ENCODE measurements at places on chromosomes 7 and 10.

- DNase-seq: no peak
These were observed 17.8 kb upstream of the ZKSCAN1 start for GRCh38 chr7:99997545-99998137.

DNA sequence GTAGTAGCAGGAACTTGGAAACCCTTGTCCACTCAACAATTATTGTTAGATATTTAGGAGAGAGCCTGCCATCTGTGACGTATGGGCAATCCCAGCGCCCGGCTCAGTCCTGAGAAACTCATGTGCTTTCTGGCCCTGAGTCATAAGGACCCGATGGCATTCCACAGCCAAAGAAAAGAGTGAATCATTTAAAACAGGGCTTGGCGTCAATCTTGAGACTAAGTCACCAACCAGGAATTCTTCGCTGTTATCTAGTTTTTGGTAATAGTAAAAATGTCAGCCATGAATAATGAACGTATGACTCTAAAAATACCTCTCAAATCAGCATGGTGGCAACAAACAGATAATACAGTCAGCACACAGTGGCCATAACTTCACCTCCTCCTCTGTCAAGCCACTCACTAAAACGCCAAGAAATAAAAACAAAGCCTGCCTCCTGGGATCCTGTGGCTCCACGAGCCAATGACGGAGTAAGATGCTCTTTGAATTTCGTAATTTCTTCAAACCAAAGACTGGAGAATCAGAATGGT is 140.8 kb downstream of the ADAM12 start:
- peak; percentile 99 for DNase-seq

- no peak for DNase-seq
These were observed 7.4 kb upstream of the PFKFB3 start for GRCh38 chr10:6195376-6195775.

DNA sequence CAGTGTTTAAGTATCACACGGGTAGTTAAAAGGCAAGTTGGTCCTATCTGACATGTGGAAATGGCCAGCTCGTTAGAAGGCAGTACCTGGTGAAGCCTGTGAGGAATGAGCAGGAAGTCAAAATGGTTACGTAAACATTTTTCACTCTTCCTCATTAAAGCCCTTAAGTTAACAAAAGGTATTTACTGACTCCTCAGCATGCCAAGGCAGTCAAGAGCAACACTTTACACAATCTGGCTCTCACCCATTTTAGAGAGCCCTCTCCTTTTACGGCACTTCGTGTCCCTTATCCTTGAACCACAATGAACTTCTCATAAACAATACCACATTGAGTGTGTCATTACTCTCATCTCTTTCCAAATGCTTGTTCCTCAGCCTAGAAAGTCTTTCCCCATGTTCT is 11.0 kb upstream of the RSBN1L start:
- no peak for DNase-seq

GRCh38 chr10:530717-531116 is 158.8 kb downstream of the DIP2C start:
- DNase-seq: no peak

DNA sequence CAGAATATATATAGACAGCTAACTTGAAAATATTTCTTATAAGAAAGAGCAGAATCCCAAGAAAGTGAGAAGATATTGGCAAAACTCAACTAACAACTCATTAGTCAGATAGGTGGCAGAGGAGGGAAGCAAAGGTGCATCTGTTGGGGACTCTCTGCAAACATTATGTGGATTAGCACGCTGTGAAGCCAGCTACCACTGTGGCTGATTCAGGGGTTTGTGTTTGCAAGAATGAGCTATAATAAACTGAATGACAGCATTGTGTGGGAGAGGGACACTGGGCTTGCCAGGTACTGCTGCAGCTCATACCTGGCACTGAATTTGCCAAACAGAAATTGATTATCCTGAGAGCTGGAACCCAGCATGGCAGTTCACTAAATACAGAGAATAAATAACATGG is 170.3 kb upstream of the MINDY3 start:
- DNase-seq: no peak

DNA sequence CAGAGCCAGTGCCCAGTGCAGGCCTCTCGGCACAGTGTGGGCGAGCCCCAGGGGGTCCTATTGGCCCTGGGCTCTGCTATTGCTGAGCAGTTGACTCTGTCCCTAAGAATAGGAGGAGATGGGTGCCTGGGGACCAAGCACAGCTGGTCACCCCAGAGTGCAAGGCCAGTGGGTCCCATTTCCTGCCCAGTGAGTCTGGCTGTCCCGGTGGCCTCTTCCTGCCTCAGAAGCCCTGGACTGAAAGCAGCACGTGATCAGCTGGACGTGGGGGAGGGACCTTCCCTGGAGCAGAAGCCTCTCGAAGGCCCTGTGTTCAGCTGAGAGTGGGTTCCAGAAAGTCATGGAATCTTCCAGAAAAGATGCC is 42.0 kb downstream of the PWWP2B start:
- DNase-seq: no peak

- peak; percentile 72 for DNase-seq
These were observed 124.5 kb upstream of the FAM20C start for GRCh38 chr7:67661-68395.

GRCh38 chr10:45058992-45059561 is 58.4 kb downstream of the ZNF22 start:
- no peak for DNase-seq

DNA sequence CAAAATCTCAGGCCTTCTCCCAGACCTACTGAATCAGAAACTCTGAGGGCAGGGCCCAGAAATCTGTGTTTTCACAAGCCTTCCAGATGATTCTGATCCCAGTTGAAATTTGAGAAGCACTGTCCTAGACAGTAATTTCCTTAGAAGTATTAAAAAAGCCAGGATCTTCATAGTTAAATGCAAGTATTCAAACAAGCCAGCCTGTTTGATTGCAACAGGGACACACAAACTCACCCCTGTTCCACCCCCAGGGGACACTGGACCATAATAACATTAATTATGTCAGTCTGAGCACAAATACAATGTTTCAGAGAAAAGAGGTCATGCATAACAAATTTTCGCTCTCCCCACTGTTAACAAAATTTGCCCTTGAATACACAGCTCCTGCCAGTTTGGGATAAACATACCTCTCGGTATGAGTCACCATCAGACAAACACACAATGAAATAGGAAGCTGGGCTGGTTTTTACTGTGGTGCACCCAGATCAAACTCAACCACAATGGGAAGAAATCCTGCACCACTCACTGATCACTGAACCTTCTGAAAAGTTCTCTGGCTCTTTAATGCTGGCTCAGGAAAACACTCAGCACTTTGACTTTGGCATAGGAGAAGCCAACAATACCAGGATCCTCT is 34.3 kb downstream of the ABLIM1 start:
- peak; percentile 93 for DNase-seq

DNA sequence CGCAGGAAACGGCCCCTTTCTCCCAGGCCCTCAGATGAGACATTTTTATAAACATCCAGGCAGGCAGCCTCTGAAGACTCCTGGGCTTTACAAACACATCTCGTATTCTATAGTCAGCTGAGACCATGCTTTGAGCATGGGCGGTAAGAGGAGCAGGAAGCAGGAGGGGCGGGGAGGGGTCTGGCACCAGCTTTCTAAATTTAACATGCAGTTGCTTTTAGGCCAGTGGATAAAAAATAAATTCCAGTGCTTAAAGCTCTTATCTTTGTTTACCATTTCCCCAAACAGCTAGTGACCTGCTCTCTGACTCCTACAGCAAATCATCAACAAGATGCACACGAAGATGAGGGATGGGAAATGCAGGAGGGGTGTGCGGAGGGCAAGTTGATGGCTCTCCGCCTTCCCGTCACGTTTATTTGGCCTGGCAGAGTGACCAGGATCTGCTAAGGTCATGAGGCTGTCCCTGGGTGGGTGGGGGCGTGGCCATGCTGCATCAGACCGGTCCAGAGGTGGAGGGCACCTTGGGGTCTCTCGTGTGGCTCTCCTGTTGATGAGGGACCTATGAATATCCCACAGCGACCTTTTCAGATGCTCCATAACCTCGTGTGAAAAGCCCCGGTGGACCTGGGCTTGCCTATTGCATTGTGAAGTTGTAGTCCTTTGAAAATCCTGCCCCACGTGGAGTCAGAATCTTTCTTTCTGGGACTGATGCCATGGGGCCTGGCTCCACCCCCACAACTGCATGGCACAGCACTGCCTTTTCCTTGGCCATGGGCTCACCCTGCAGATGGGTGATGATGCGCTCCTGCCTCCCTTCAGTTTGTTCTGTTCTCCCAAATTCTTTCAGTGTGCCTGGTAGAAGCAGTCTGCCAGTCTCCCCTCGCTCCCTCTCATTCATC is 67.5 kb downstream of the PARP12 start:
- DNase-seq: peak; percentile 67

DNA sequence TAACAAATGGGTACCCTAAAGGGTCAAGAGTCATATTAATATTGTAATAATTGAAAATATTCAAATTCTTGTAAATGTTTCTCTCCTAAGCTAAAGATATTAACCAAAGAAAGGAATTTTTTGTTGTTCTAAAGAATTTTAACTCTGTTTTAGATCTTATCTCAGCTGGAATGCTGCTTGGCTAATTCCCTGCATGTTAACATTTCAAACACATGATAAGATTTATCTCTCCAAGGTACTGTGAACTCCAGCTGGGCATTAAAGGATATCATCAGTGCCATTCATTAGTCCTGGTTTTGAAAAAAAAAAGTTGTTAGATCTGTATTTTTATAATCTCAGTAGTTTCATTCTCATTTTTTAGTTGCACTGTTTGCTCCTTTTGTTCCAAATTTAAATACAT is 76.9 kb downstream of the MAPK8 start:
- DNase-seq: no peak

DNA sequence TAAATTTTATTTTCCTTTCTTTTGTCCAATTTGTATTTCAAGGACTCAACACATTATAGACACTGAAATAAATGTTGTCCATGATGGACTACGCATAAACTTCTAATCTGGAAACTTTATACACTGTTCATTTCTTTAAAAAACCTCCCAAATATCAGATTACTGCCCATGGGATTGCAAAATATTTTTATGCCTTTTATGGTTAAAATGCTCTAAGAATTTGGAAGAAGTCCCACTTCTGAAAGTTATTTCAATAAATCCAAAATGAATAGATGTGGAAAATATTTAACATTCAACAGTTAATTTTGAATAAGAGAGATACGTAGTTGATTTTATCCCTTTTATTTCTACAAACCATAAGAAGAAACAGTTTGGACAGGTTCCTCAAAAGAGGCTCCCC is 46.1 kb downstream of the CABCOCO1 start:
- DNase-seq: peak; percentile 33

DNA sequence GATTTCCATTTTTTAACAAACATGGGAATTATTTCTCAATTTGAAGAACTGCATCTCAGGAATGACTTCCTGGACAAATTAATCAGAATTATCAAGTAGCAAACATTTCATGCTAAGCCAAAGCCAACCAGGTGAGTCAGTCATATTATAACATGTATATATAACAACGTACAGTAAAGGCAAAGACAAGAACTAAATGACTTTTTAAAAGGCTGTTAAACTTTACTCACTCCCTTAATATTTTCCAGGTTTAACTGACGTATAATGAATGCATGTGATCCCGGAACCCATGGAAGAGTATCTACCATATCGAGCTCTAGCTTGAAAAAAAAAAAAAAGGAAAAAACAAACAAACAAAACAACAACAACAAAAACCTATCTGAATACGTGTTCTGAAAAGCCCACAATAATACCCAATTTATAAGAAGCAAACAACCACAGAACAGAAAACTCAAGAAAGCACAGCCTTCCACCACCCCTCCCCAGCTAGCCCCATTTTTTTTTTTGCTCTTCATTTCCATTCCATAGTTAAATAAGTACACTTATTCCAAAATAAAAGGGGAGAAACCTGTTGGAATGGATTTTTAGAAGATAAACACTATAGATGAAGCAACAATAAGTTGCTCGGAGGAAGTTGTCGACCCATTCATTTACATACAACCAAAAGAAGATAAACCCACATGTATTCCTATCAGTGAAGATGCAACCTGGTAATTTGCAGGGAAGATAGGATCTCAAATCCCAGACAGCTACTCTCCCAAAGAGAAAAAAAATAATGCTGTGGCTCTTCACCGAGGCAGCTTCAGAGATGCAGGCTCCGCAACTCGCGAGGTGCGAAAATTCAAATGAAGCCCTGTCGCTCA is 537 bp downstream of the NAPEPLD start:
- DNase-seq: no peak

DNA sequence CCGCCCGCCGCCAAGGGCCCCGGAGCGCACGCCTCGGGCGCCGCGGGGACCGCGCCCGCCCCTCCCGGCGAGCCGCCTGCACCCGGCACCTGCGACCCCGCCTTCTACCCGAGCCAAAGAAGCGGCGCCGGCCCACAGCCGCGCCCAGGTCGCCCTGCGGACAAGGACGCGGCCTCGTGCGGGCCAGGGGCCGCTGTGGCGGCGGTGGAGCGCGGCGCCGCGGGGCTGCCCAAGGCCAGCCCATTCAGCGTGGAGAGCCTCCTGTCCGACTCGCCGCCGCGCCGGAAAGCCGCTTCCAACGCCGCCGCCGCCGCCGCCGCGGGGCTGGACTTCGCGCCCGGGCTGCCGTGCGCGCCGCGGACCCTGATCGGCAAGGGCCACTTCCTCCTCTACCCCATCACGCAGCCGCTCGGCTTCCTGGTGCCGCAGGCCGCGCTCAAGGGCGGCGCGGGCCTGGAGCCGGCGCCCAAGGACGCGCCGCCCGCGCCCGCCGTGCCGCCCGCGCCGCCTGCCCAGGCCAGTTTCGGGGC is 3.5 kb downstream of the UNCX start:
- DNase-seq: no peak

DNA sequence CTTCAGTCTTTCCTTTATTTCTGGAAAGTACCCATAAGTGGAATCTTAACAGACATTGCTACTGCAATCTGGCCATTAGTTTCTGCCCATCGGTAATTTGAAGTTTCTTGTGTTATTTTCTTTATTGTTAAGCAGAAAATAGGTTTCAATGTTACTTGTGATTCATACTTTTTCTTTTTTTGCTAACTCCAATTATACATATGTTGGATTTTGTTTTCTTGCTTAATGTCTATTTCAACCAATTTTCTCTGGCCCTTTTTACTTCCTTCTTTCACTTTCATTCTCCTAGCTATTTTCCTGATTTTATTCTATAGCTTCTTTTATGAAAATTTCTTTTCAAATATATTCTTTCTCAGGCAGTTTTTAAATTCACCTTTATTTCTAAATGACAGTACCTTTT is 457.4 kb downstream of the TCERG1L start:
- DNase-seq: no peak

All from LHCN-M2 (cell line).